HepG2 (cell line): ENCODE measurements at places on chromosomes 3 and 15. TPM values are rescaled to one million over a fixed set of nuclear protein-coding genes. Genes with fewer than 3 reads are reported as not detected.

GRCh38 chr3:194736277-194736895, 50.7 kb downstream of the FAM43A start:
- H3K36me3 ChIP-seq, result no peaks in the 10 kb centered on the region
- DNase-seq, result no peak

- H3K36me3 ChIP-seq, result peaks cover 13% of the 10 kb centered on the region
- DNase-seq, result no peak
- H3K27ac ChIP-seq, result no peak overlapping the region
- H3K4me3 ChIP-seq, result no peak overlapping the region
- peaks cover 58% of the 10 kb centered on the region for H3K4me1 ChIP-seq
These were observed 8.2 kb downstream of the SNX33 start for GRCh38 chr15:75655931-75656330.

DNA sequence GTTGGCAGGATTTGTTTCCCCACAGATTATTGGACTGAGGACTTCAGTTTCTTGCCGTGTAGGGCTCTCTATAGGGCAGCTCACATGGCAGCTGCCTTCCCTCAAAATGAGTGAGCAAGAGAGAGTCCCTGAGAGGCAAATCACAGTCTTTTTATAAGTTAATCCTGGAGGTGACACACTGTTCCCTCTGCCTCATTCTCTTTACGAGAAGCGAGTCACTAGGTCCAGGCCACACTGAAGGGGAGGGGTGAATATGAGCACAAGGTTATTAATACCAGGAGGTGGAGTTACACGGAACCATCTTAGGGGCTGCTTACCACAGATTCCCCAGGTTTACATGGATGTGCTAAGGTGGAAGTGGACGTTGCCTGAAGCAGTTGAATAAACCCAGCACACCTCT, 77.0 kb downstream of the LPP start:
- 0 out of 3 replicates have a peak, but pooled peaks cover 13% of the 10 kb centered on the region for H3K36me3 ChIP-seq
- no peak for DNase-seq
- H3K27me3 ChIP-seq, result no peaks in the 10 kb centered on the region
- no peak overlapping the region for H3K27ac ChIP-seq
- H3K4me1 ChIP-seq, result peaks cover 40% of the 10 kb centered on the region

- no peak overlapping the region for H3K4me3 ChIP-seq
- no peaks in the 10 kb centered on the region for H3K36me3 ChIP-seq
- H3K27me3 ChIP-seq, result no peaks in the 10 kb centered on the region
- no peak for DNase-seq
These were observed 574.0 kb downstream of the NTRK3 start for GRCh38 chr15:87682527-87682926.

DNA sequence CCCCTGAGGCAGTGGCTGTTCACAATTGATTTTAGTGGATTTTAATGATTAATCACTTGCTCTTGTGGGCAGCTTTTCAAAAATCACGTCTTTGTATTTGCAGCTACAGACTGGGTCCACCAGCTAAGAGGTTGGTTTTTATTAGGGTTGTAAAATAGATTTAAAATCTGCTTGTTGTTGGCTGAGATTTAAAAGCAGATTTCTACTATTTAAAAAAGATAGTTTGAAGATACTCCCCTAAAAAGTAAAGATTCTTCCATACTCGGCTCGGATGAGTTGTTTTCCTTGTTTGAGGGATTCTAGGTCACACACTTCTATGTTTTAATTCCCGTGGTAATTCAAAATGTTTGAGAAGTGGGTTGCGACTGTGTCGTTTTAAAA, 1.7 kb downstream of the KLHL24 start:
- DNase-seq, result no peak
- peaks cover 28% of the 10 kb centered on the region for H3K4me1 ChIP-seq
- no peaks in the 10 kb centered on the region for H3K27me3 ChIP-seq
- H3K36me3 ChIP-seq, result no peaks in the 10 kb centered on the region

GRCh38 chr15:91947293-91947679, 93.8 kb downstream of the SLCO3A1 start:
- no peak overlapping the region for H3K4me3 ChIP-seq
- H3K4me1 ChIP-seq, result no peaks in the 10 kb centered on the region
- no peak overlapping the region for H3K27ac ChIP-seq

GRCh38 chr15:25181293-25182097, 226.7 kb downstream of the SNRPN start:
- no peaks in the 10 kb centered on the region for H3K4me1 ChIP-seq
- no peaks in the 10 kb centered on the region for H3K36me3 ChIP-seq
- no peak overlapping the region for H3K4me3 ChIP-seq
- no peak for DNase-seq
- no peaks in the 10 kb centered on the region for H3K27me3 ChIP-seq

GRCh38 chr15:99105514-99106341, 848 bp downstream of the SYNM start:
- H3K27me3 ChIP-seq, result peaks cover 14% of the 10 kb centered on the region; the same call in 2 of the 3 replicates
- H3K36me3 ChIP-seq, result no peaks in the 10 kb centered on the region

DNA sequence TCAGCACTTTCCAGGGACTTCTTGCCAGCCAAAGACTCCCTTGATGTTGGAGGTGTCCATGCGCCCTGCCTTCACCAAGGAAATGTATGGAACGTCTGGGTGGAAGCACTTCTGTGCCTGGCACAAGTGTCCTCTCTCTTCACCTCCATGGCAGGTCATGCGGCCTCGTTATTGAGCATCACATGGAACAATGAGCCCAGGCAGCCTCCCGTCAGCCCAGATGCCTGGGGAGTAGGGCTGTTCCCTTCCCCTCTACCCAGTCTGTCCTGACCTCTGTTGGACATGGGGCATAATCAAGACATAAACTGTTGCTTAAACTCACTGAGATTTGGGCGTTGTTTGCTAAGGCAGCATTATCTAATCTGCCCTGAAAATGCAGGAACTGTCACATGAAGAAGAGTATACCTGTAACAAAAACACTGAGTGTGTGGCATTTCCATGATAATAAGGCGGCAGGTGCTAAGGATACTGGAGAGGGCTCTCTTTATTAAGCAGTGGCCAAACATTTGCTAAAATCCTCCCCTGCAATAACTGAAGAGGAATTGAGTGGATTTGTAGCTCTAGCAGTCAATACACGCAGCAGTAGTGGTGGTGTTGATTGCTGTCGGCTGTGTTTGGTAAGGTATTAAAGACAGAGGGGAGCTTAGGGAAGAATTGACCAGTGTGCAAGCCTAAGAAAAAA, 338.2 kb upstream of the ATP10A start:
- no peak for DNase-seq
- no peak overlapping the region for H3K4me3 ChIP-seq
- H3K36me3 ChIP-seq, result no peaks in the 10 kb centered on the region
- H3K4me1 ChIP-seq, result no peaks in the 10 kb centered on the region

GRCh38 chr3:41186297-41186696, 13.0 kb upstream of the CTNNB1 start:
- no peaks in the 10 kb centered on the region for H3K36me3 ChIP-seq
- H3K27me3 ChIP-seq, result no peaks in the 10 kb centered on the region
- H3K4me3 ChIP-seq, result no peak overlapping the region
- no peak overlapping the region for H3K27ac ChIP-seq
- DNase-seq, result no peak

DNA sequence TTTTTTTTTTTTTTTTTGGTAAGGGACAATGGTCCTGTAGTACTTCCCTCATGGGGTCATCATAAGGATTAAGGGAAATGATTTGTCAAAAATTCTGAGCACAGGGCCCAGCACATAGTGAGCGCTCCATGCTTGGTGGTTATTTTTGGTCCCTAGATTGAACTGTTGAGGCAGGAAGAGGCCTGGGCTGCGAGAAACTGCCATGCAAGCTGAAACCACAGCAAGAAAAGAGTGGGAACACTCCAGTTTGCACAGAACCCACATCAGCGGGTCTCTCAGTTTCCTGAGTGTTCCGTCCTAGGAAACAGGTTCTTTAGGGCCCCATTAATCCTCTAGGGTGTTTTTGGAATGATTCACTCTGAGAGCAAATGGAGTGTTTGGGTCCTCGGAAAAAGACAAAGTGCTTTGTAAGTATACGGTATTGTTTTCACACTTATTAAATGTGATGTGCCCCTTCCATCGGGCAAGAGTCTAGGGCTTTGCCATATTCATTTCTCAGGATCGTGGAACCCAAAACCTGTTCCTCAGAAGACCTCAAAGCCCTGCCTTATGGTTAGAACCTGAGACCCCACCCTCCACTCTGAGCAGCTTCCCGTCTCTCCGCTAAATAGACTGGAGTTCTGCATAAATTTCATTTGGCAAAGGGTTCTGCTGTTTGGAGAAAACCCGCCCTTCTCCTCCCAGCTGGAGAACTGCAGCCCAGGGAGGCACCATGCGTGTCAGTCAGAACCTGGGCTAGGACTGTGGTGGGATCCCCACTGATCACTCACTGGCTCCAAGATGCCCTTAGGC, 60.4 kb downstream of the SPSB4 start:
- H3K27ac ChIP-seq, result no peak overlapping the region
- no peak overlapping the region for H3K4me3 ChIP-seq
- H3K27me3 ChIP-seq, result peaks cover 3% of the 10 kb centered on the region; the same call in 1 of the 3 replicates
- no peaks in the 10 kb centered on the region for H3K4me1 ChIP-seq
- no peaks in the 10 kb centered on the region for H3K36me3 ChIP-seq

DNA sequence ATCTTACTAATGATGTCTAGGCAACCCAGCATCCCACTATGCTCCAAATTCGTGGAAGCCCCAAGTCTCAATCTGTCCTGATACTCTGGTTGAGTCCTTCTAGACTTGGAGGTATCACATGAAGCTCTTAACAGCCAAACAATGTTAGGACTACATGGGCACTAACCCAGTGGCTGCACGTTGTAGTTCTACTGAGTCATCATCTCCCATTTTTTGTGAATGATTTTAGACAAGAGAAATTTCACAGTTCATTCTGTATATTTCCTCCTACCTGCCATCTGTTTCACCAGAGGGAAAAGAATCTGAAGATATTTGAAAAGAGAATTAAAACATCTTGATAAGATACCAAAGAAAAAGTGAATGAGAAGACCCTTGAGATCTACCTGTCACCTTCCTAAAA, 9.8 kb upstream of the WWTR1 start:
- H3K27ac ChIP-seq, result no peak overlapping the region
- DNase-seq, result no peak
- no peaks in the 10 kb centered on the region for H3K27me3 ChIP-seq
- H3K4me1 ChIP-seq, result peaks cover 30% of the 10 kb centered on the region
- no peak overlapping the region for H3K4me3 ChIP-seq

DNA sequence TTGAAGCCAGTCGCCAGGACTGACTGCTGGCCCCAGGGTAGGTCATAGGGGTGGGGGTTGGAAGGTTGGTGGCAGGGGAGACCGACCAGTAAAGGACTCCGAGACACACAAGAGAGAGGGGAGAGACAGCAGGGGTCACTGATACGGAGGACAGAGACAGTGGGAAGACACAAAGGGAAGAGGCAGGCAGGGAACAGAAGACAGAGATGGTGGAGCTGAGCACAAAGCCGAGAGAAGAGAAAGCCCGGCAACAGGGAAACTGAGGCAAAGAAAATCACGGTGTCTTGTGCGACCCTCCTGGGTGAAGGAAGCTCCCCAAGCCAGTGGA, 510 bp downstream of the RASL12 start:
- DNase-seq, result no peak
- H3K36me3 ChIP-seq, result no peaks in the 10 kb centered on the region
- H3K27ac ChIP-seq, result no peak overlapping the region
- peaks cover 23% of the 10 kb centered on the region; the same call in 2 of the 3 replicates for H3K27me3 ChIP-seq
- no peak overlapping the region for H3K4me3 ChIP-seq

Gene FAM174B
- 0.68 and 0.90 TPM in 2 replicates for polyA plus RNA-seq

GRCh38 chr3:73215901-73216300, 154.4 kb downstream of the EBLN2 start:
- no peak overlapping the region for H3K4me3 ChIP-seq
- H3K36me3 ChIP-seq, result no peaks in the 10 kb centered on the region
- no peaks in the 10 kb centered on the region for H3K4me1 ChIP-seq

GRCh38 chr3:47133641-47134040, 30.3 kb downstream of the SETD2 start:
- peaks cover 42% of the 10 kb centered on the region for H3K4me1 ChIP-seq
- H3K27ac ChIP-seq, result no peak overlapping the region
- no peak for DNase-seq
- H3K27me3 ChIP-seq, result no peaks in the 10 kb centered on the region
- no peak overlapping the region for H3K4me3 ChIP-seq

DNA sequence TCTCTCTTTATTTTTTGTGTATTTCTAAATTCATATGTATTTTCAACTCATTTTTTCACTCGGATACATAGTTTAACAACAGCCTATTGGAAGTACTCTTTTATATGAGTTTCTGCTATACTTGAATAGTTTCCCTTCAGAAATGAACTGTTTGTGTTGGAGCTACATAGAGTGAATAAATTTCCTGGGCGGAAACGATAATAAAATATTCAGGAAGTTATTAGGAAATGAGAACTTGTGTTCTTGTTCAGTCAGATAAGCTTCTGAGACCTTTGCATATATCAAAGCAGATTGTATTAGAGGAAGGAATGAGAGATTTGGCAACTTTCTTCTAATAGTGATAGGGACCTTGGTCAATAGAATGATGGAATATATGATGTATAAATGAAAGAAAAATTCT, 27.3 kb downstream of the NEO1 start:
- no peak overlapping the region for H3K27ac ChIP-seq
- H3K4me1 ChIP-seq, result peaks cover 12% of the 10 kb centered on the region
- no peak for DNase-seq
- H3K4me3 ChIP-seq, result no peak overlapping the region

GRCh38 chr15:73952913-73953750, 26.9 kb downstream of the LOXL1 start:
- H3K36me3 ChIP-seq, result no peaks in the 10 kb centered on the region
- no peak for DNase-seq
- H3K4me3 ChIP-seq, result no peak overlapping the region
- H3K4me1 ChIP-seq, result peaks cover 9% of the 10 kb centered on the region

DNA sequence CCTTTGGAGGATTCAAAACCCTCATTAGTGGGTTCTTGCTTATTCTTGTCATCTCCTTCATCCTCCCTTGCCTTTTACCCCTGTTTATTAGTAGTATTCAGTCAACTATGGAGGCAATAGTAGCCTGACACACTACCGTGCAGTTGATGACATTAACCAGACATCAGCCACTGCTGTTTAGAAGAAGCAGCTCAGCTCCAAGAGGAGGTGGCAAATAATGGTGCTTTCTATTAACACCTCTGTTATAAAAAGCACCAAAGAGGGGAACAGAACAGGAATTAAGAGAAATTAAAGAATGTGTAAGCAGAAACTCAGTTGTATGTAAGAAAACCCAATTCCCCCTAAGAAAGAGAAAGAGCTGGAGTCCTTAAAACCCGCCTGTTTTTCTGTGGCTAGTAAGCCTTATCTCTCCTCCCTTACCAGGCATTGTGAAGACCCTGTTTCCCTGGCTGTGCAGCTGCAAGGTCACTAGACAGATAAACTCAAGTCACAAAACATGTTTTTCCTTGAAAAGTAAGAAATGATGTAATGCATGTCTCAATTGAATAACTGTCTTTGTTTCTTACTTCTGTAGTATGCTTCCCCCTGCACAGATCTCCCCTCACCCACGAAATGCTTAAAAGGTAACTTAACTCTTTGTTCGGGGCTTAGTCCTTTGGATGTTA, 21.2 kb downstream of the CCR4 start:
- no peak overlapping the region for H3K4me3 ChIP-seq
- DNase-seq, result no peak
- peaks cover 4% of the 10 kb centered on the region; the same call in 2 of the 3 replicates for H3K27me3 ChIP-seq
